ENCODE measurements at places on chromosomes 4 and X.

DNA sequence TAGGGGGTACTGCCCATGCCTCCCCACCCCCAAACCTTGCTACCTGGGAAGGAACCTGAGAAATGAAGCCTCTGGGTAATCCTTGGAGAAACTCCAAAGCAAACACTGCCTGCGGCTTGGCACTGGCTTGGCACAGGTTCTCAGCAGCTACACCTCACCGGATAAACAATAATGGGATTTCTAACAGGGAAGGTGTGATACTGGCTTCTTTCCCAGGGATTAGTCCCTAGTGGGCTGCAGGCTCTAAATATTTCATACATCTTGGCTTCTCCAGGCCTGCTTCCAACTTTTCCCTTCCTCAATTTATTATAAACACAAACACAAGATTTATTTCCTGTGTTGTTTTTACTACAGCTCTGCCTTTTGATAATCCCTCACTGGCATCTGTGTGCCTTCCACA is 12.5 kb downstream of the SEC24D start:
- DNase-seq = no peak

DNA sequence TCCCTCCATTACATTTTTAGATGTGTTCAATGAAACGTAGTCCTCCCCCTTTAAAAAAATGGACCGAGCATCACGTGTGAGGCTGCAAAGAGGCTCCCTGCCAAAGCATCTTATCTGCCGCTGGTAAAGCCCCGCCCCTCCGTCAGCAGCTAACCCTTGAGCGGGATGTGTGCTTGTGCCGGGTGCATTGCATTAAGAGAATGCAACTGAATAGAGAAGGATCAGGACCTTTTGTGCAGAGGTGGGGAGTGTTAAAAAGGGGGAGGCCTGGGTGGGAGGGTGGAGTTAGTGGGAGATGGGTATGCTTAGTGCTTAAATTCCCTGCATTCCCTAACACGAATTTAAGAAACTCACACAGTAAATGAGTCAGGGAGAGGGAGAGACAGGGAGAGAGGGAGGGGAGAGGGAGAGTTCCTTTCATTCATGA is 66.0 kb downstream of the TBL1X start:
- DNase-seq = peak; percentile 33

GRCh38 chr4:20944961-20945360 is 244.7 kb downstream of the PACRGL start:
- no peak for DNase-seq

DNA sequence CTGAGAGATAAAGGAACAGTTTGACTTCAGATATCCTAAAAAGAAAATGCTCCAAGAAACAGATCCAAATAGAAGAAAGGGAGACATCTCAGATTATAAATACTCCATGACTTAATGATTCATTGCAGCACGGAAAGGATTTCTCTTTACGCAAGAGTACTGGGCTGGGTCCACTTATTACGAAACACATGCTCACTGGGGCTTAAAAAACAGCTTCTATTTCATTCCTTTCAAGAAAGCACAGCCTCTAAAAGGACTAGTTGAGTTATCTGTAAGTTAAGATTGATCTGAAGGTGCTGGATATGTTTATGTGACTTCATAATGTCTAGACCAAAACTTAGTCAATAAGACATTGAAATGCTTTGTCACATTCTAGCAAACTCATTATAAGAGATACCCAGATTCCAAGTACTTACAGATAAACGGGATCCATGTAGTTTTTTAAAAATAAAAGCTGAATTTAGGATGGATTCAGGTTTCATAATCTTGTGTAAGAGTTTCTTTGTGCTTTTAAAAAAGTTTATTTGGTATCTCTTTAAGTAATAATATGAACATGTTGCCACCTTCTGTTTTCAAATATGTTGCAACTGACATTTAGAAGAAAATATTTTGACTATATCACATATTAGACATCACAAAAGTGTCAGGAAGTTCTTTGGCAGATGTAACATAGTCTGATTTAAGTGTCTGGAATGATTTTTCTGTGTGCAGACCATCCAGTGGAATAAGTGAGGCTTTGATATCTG is 109.5 kb upstream of the MYOZ2 start:
- no peak for DNase-seq

DNA sequence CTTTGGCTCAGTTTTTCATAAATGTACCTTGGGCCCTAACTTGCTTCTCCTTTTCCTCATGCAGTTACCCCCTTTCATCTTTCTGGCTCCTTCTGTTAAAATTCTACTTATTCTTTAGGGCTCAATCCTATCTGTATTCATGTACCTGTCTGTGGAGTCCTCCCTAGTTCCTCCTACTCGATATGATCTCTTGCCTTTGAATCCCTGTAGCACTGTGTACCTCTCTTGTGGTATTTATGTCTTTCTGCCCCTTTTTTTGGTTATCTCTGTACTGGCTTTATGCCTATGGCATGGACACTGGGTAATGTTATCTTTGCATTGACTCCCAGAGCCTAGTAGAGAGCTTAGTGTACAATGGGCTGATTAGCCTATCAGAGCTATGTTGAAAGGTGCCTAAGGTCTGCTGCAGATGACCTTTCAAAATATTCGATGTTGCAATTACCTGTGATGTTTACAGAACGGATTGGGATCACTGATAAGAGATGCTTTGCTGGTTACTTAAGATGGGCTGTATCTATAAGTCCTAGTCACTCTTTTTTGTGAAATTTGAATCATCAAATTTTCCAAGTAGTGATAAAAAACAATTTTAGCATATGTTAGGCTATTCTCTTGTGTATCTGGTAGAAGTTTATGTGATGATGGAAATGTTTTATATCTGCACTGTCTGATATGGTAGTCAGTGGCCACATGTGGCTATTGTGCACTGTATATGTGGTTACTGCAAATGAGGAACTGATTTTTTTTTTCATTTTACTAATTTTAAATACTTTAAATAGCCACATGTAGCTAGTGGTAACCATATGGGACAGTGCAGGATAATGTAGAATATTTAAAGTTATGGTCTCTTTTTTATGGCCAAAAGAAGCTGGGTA is 33.5 kb downstream of the TMEM164 start:
- DNase-seq = no peak

DNA sequence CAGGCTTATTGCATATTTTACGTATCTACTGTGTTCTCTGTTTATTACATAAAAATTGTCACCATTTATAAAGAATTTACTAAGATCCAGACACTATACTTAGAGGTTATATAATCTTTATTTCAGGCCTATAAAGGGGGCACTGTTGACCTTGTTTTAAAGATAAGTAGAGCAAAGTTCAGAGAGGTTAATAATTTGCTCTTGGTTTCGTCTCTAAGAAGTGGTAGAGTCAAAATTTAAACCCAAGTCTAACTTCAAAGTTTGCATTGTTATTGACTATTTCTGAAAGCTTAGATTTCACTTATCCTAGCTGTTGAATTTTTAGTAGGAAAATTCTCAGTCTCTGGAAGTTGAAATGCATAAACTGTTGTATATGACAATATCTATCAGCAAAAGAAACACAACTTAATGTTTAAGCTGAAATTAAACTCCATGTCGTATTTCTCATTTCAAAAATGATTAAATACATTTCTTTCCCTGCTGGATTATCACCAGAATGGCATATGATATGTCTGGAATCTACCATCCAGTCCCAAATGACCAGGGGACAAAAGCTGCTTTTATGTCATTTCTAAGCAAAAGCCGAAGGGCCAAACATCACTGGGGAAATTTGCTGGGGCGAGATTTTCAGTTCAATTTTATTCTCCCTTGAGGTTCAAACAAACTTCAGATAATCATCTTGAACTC is 138.4 kb downstream of the SLC7A11 start:
- no peak for DNase-seq

- no peak for DNase-seq
These were observed 17.1 kb upstream of the ANXA3 start for GRCh38 chr4:78534286-78534955.

DNA sequence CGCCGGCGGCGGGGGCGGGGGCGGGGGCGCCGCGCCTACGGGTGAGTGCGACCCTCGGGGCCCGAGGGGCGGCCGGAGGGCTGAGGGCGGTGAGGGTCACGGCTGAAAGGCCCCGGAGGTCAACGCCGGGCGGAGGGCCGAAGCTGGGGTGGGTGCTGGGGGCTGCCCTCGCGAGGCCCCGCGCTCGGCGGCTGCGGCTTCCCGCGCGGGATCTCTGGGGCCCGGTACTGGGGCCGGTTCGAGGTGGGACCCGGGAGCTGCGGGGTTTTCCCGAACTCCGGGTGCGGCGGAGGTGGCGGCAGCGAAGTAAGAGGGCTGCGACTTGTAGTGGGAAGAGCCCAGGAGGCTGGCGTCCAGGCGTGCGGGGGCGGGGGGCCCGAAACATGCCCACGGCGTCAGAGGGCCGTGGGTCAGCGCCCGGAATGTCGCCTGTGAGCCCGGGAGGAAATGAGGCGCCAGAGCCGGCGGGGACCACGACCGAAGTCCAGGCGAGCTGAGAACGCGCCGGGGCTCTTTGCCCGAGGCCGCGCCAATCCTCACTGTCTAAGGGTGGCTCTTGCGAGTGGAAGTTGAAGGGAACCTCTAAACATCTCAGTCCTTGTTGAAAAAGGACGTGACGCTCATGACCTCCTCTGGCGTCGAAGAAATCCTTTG is 407 bp downstream of the IL13RA1 start:
- DNase-seq = no peak

DNA sequence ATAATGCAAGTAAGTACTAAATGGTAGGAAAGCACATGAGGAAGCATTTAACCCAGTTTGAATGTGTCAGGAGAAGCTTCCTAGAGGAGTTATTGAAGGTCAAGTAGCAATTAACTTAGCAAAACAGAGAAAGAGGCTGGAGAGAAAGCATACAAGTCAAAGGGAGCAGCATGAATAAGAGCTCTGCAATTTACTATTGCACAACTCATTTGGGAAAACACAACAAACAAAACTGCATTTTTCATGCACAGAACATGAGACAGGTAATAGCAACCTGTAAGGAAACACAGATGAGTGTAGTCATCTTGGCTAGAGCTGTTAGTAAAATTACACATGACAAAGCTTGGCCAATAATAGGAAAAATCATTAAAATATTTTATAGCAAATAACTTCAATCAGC is 538.1 kb downstream of the PPP4R3C start:
- DNase-seq = no peak

GRCh38 chr4:10716163-10716562 is 31.6 kb upstream of the CLNK start:
- DNase-seq = no peak

Measured in stimulated activated CD8-positive, alpha-beta memory T cell treated with anti-CD3 and anti-CD28 coated beads, Interleukin-7, amount 100 ng/mL, for 4 hours (primary cell).